MCF 10A (cell line): ENCODE measurements at places on chromosomes 2 and 18. TPM values are rescaled to one million over a fixed set of nuclear protein-coding genes. Genes with fewer than 3 reads are reported as not detected.
A peak's percentile ranks its signal among the peaks of the same experiment; 100 is the strongest.

DNA sequence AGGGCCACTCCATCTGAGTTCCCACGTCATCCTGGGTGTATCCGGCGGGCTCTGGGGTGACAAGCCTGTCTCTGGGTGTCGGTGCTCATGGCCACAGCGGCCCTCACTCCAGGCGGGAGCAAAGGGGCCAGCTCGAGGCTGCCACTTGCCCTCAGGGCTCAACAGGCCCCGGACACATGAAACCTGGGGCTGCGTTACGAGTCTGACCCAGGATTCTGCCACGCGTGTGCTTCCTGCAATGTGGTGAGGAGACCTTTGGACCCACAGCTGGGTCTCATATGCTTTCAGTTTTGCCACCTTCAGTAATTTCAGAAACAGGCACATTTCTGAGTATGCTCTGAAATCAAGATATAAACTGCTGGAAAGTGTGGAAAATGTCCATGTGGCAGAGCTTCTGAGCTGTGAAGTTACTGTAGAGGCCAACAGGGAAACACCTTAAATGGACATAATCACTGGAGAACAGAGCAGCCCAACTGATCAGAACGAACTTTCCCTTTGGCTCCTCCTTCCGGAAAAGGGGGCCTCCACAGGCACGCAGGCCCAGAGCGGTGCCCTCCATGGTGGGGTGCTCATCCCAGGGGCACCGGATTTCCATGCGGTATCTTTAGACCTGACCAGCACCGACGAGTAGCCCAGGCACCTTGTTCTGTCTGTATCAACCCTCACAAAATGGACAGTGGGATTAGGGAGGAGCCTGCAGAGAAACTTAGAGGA lies 14.1 kb downstream of the PER2 start:
- peaks cover 82% of the 10 kb centered on the region for H3K36me3 ChIP-seq
- H3K27ac ChIP-seq: no peak overlapping the region
- no peak overlapping the region for H3K4me3 ChIP-seq
- no peaks in the 10 kb centered on the region for H3K4me1 ChIP-seq
- H3K27me3 ChIP-seq: no peaks in the 10 kb centered on the region

GRCh38 chr2:74945788-74946331 lies 12.6 kb upstream of the POLE4 start:
- no peaks in the 10 kb centered on the region for H3K36me3 ChIP-seq
- H3K27me3 ChIP-seq: no peaks in the 10 kb centered on the region
- no peak for DNase-seq
- H3K4me3 ChIP-seq: no peak overlapping the region
- peaks cover 5% of the 10 kb centered on the region for H3K4me1 ChIP-seq

DNA sequence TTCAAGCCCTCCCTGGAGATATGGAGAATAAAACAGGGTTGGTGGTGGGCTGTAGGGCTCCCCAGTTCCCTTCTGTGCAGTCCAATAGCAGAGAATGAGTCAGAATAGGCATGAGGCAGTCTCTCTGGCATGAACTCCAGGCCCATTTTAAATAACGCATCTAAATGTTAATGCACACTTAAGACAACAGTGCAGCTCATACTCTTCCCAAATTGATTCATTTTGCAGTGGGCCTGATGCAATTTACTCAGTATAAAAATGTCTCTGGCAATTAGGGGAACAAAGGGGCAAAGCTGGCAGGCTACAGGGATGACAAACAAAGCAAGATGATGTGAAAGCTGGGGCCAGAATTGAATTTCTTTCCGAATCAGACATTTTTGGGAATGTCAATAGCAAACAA lies 402.8 kb downstream of the CLIP4 start:
- H3K36me3 ChIP-seq: no peaks in the 10 kb centered on the region
- H3K4me3 ChIP-seq: no peak overlapping the region
- H3K27me3 ChIP-seq: no peaks in the 10 kb centered on the region
- DNase-seq: no peak

- no peaks in the 10 kb centered on the region for H3K27me3 ChIP-seq
- no peaks in the 10 kb centered on the region for H3K4me1 ChIP-seq
- H3K4me3 ChIP-seq: no peak overlapping the region
Measured at GRCh38 chr2:68436270-68436669, 30.8 kb downstream of the FBXO48 start.

DNA sequence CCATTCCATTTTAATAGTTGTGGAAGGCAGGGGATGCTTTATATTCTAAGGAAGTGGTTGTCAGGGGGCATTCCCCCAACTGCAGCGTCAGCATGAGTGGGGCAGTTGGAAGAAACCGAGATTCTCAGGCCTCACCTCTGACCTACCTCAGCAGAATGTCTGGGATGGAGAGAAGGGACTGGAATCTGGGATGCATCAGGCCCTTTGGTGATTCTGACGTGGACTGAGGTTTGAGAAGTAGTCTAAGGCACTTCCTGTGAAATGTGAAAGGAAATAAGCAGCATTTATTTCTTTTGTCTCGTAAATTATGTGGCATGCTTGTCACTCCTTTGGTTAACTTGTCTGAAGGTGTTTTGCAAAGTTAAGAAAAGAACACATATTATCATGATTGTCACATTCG lies 540.7 kb upstream of the NETO1 start:
- H3K4me3 ChIP-seq: no peak overlapping the region
- peaks cover 13% of the 10 kb centered on the region for H3K4me1 ChIP-seq
- no peaks in the 10 kb centered on the region for H3K36me3 ChIP-seq
- no peak for DNase-seq
- no peaks in the 10 kb centered on the region for H3K27me3 ChIP-seq
- no peak overlapping the region for H3K27ac ChIP-seq

DNA sequence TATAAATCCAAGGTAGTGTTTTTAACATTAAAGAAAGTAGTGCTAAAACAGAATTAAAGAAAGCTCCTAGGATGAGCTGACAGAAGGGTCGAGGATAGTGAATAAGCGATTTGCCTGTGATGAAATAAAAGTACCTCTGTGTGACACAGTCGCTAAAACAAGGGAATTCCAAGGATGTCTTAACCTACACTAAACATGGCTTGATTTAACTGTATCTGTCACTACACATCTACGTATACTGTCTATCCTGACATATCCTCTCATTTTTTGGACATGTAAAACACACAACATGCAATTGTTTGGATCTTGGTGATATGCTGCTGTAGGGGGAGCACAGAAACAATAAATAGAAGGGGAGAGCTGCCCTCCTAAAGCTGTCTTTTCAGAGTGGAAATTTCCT lies 580.8 kb upstream of the SLC8A1 start:
- H3K27ac ChIP-seq: no peak overlapping the region
- H3K4me3 ChIP-seq: no peak overlapping the region
- H3K27me3 ChIP-seq: peaks cover 14% of the 10 kb centered on the region
- no peak for DNase-seq
- H3K36me3 ChIP-seq: no peaks in the 10 kb centered on the region

GRCh38 chr2:224749136-224749535 lies 33.0 kb upstream of the CCDC195 start:
- H3K4me3 ChIP-seq: no peak overlapping the region
- no peaks in the 10 kb centered on the region for H3K27me3 ChIP-seq
- peak; percentile 17 for DNase-seq
- no peak overlapping the region for H3K27ac ChIP-seq
- no peaks in the 10 kb centered on the region for H3K36me3 ChIP-seq
- H3K4me1 ChIP-seq: peaks cover 2% of the 10 kb centered on the region

GRCh38 chr2:126792186-126792585 lies 106.5 kb upstream of the TEX51 start:
- no peak overlapping the region for H3K27ac ChIP-seq
- H3K27me3 ChIP-seq: peaks cover 50% of the 10 kb centered on the region
- no peaks in the 10 kb centered on the region for H3K4me1 ChIP-seq
- H3K4me3 ChIP-seq: no peak overlapping the region
- H3K36me3 ChIP-seq: no peaks in the 10 kb centered on the region

DNA sequence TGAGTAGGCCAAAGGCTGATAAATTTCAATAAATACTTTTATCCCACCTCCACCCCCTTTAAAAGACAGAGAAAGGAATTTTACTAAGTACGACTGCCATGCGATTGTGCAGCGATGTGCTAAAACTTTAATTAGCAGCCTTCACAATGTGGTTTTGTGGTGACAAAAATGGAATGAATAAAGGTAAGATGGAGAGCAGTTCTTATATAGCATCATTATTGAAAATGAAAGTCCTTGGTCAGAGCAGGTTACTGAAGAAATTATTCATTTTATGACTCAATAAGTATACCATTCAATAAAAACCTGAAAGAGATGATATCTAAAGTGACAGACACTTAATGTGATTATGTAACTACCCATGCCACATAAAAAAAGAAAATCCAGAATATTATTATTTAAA lies 33.2 kb upstream of the MTIF2 start:
- peaks cover 36% of the 10 kb centered on the region for H3K36me3 ChIP-seq
- no peaks in the 10 kb centered on the region for H3K4me1 ChIP-seq

GRCh38 chr2:215358312-215358845 lies 46.5 kb downstream of the ATIC start:
- peaks cover 29% of the 10 kb centered on the region for H3K36me3 ChIP-seq
- H3K4me1 ChIP-seq: no peaks in the 10 kb centered on the region
- no peak for DNase-seq
- no peaks in the 10 kb centered on the region for H3K27me3 ChIP-seq
- no peak overlapping the region for H3K4me3 ChIP-seq

DNA sequence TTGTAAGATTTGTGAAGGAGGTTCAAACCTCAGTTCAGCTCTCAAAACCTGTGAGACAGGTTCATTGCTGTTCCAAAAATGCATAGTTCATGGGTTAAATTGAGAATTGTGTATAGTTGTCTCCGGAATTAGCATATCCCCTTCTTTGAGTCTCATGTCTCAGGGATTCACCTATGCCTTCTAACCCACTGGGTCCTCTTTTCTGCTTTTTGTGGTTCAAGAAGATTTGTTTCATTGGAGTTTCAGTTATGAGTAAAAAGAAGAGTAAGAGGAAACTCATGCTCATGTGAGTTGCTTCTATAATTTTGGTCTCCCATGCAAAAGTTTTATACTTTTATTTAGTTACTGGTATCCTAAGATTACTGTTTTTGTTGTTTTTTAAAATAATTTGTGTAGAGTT lies 1219.8 kb upstream of the ZEB2 start:
- no peaks in the 10 kb centered on the region for H3K27me3 ChIP-seq
- no peaks in the 10 kb centered on the region for H3K36me3 ChIP-seq
- DNase-seq: no peak
- H3K27ac ChIP-seq: no peak overlapping the region

DNA sequence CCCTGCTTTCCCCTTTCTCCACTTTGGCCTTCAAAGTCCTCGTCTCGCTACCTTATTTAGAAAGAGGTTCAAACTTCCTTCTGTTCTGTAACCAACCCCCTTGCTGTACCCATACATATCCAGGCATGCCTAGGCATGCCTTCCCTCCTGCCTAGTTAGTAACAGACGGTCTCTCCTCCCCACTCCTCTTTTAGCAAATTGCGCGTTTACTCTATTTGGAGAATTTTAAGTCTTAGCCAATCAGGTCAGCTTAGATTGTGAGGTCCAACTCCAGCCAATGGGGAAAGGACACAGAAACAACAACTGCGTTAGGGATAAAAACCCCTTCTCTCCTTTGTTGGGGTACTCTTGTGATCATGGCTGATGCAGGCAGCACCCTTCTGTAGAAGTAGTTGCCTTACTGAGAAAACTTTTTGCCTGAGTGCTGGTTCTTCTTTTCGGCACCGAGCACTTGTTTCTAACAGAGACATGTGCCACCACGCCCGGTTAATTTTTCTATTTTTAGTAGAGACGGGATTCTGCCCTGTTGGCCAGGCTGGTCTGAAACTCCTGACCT lies 85.9 kb upstream of the FOXI3 start:
- no peak for DNase-seq
- peak overlapping the region; percentile 76 for H3K27ac ChIP-seq
- peaks cover 22% of the 10 kb centered on the region for H3K4me1 ChIP-seq

DNA sequence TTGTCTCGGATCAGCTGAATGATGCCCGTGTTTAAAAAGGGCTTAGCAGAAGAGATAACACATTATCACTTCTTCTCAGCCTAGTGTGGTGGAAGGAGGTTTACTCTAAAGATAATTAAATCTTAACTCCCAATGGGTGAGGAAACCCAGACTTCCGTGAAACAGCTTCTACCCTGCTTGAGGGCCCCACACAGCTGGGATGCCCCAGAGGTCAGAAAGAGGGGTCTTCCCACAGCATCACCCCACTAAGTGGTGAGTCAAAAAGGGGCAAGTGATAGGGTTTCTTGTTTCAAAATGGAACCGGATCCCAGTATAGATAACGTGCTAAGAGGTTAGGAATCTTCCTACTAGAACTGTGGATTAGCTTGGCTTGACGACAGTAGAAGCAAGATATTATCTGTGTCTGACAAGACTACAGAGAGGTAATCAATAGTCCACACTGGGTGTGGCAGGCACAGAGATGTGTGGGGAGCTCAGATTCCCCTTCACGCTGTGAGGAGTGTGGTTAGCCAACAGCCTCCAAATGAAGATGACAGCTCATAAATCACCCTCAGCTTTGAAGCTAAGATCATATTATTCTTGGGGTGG lies 129.6 kb upstream of the COPS8 start:
- no peak for DNase-seq
- H3K4me3 ChIP-seq: no peak overlapping the region

DNA sequence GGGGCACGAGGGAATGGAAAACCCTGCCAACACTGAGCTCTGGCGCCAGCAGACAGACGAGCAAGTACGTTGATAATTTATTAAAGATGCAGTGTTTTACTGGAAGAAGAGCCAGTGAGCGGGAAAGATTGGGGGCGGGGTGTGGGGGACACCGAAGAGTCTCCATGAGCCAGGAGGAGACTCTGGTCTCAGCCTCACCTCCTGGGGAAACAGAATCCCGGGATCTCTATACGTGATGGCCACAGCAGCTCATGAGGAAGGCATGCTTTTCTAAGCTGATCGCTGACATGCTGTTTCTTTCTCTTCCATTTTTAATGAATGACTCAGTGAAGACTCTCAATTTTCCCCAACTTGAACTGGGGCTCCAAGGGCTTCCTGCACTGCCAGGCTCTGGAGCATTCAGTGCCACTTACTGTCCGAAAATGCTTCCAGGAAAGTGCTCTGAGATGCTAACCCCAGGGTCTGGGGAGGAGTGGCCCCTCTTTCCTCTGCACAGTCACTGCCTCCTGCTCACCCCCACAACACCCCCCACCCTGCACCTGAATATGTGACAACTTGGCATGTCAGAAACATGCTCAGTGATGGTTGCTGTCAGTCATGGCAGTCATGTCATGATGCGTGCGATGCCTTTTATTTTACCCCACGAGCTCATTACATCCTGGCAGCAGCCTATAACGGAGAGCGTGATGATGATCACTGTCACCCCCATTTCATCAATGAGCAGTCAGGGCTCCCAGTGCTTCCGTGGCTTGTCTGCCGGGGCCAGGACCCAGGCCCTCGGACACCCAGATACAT lies 164.2 kb upstream of the CAPN13 start:
- H3K27ac ChIP-seq: no peak overlapping the region
- H3K4me3 ChIP-seq: no peak overlapping the region
- no peaks in the 10 kb centered on the region for H3K4me1 ChIP-seq
- no peak for DNase-seq
- no peaks in the 10 kb centered on the region for H3K36me3 ChIP-seq

GRCh38 chr2:47601568-47601967 lies 181.4 kb upstream of the MSH6 start:
- no peaks in the 10 kb centered on the region for H3K36me3 ChIP-seq
- peaks cover 23% of the 10 kb centered on the region for H3K27me3 ChIP-seq
- H3K4me1 ChIP-seq: no peaks in the 10 kb centered on the region
- H3K27ac ChIP-seq: no peak overlapping the region
- no peak for DNase-seq

GRCh38 chr18:76401498-76401897 lies 93.5 kb downstream of the ZNF516 start:
- no peaks in the 10 kb centered on the region for H3K27me3 ChIP-seq
- DNase-seq: no peak
- peaks cover 5% of the 10 kb centered on the region for H3K36me3 ChIP-seq
- no peak overlapping the region for H3K4me3 ChIP-seq

IL36RN gene
- not detected in 2 replicates for total RNA-seq

HNMT gene
- total RNA-seq: 0.28 TPM in 1 of 2 replicates, not detected in the other

TLX2 gene
- not detected in 2 replicates for total RNA-seq

TMEM182 gene
- total RNA-seq: 5.3 and 5.7 TPM in 2 replicates

CCDC178 gene
- total RNA-seq: 0.19 TPM in 1 of 2 replicates, not detected in the other

TRIM43 gene
- total RNA-seq: not detected in 2 replicates

UGT1A8 gene
- not detected in 2 replicates for total RNA-seq
